ENCODE measurements at places on chromosomes 7 and 10.

- no peak for DNase-seq
Measured at GRCh38 chr7:4775848-4776623, 613 bp downstream of the AP5Z1 start.

GRCh38 chr7:28623863-28624262 lies 211.5 kb downstream of the CREB5 start:
- DNase-seq, result no peak

DNA sequence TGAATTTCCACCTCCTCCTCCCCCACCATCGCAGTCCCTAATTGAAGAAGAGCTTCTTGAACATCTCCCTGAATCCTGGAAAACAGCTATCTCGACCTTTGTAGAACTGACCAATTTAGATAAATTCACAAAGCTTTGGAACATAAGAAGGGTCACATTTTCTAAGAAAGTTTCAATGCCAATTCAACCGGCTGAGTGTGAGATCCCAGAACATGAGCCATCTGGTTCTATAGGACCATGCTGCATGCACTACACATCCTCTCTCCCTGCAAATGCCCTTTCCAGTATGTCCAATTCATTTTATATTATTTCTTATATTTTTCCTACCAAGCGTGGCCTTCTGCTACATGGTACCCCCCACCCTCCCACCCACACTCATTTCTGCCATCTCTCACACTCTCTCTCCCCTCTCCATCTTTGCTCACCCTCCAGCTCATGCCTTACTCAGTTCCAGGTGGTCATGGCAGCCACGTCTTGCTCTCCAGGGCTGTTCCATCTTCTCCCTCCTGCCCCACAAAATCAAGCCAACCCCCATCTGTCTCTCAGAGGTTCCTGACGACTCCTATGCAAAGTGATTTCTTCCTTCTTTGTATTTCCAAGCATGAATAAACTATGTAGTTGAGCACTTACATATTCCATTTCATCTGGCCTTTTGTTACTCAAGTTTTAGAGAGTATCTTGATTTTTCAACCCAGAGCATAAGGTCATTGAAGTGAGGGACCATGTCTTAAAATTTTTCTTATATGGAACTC lies 19.3 kb downstream of the FRMD4A start:
- no peak for DNase-seq

- no peak for DNase-seq
Measured at GRCh38 chr10:46240684-46241565, 45.9 kb upstream of the ANTXRL start.

GRCh38 chr10:124251317-124252065 lies 158.1 kb upstream of the CHST15 start:
- no peak for DNase-seq

DNA sequence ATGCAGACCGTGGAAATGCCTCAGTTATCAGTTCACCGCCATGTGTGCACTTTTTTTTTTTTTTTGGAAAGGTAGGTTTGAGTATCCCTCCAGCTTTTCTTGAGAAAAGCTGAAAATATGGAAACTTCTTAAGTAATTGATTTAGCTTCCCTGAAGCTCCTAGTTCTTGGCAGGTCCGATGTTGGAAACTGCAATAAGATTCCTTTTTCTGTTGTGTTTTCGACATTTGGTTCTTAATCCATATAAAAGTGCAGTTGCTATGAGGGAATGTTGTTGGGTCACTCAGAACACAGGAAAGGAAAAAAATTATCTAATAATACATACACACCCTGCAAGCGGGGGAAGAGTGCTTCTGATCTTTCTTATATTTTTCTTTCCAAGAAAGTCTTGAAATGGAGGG lies 665.2 kb downstream of the INHBA start:
- DNase-seq, result no peak

DNA sequence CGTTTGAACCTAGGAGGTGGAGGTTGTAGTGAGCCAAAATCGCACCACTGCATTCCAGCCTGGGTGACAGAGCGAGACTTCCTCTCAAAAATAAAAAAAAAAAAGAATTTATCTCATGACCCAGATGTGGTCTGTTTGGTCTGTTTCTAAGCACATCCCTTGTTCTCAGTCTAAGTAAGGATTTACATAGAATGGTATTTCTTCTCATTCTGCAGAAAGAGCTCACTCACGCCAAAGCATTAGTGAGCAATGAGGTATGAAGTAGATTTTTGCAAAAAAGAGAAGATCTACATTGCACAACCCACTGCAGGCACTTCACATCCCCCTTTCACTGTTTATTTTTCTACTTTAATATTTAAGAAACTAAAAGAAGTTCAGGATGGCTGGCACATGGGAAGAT lies 76.5 kb upstream of the FGL2 start:
- DNase-seq, result no peak

DNA sequence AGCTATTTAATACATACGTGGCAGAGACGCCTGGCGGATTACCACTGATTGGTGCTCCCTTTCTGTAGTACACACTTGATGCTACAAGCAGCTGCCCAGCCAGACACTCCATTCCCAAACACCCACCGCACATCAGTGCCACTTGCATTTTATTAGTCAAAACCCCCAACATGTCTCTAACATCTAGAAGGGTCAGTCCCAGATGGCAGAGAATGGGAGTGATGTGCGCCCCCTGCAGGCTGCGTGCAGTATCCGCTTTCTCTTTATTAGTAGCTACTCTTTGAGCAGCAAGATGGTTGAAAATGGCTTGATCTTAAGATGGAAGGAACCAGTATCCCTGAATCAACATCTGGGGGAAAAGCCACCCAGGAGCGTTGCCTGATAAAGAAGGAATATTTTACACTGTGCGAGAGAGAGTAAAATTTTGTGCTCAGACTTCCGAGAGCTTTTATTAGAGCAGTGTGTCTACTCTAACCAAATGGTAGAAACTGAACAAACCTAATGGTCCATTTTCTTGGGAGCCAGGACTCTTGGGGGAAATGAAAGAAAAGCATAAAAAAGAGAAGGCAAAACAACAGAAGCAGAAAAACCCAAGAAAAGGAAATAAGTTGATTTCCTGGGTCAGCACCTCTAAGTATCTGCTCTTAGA lies 78.3 kb downstream of the ST8SIA6 start:
- DNase-seq, result no peak

- no peak for DNase-seq
Measured at GRCh38 chr10:107656932-107657331, 492.4 kb upstream of the SORCS1 start.

DNA sequence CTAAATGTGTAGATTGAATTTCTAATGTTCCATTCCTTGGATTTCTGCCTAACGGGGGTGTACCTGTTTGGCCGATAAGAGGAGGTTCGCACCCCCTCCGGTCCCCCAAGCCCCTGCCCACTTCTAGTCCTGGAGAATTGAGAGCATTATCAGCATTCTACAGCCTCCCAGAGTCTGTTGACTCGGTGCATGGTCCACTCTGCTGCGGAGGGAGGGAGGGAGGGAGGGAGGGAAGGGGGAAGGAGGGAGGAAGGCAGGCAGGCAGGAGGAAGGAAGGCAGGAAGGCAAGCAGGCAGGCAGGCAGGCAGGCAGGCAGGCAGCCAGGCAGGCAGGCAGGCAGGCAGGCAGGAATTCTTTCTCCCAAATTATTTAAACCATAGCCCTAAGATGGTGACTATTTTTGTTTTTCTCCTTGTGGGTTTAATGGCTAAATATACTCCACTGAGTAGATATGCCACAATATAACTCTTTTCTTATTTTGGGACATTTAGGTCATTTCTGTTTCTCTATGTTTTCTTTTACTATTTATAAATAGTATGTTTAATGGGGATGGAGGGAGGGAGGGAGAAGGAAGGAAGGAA lies 69.5 kb upstream of the CHST15 start:
- DNase-seq, result no peak

Measured in pons (tissue), 1 donor.